ENCODE measurements at places on chromosomes 7 and 10. TPM values are rescaled to one million over a fixed set of nuclear protein-coding genes. Genes with fewer than 3 reads are reported as not detected.

DNA sequence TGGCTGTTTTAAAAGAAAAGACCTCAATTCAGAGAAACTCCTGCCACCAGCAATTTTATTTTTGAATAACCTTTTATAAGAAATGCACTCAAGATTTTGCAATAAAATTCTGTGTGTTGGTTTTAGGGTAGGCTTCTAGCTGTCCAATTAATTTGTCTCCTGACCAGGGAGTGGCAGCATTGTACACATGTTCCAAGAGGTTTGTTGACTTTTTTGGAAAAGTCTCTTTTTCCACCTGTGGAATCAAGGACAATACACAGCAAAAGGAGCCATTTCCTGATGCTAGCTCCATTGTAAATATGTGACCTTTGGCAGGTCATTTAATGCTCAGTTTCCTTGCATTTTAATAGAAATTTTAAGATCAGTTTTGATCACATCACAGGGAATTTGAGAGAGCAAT is 1.8 kb downstream of the GIMAP5 start:
- no peak for DNase-seq

DNA sequence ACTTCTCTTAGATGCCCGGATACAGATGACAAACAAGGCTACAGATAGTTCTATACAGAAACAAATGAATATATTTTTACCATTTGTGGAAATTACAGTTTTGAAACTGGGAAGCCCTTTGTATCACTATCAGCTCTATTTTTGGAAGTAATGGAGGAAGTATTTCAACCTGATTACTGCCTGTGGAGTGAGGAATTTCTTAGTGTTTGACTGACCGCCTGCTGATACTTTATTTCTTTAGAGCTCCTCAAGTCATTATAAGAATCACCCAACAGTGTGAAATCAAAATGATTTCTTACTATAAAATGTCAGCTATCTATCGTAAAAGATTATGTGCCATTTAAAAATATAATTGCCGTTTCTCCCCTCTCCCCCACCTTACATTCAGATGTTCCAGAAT is 290.9 kb downstream of the SDK1 start:
- DNase-seq: no peak

Gene BICC1
- total RNA-seq: 28.3 TPM

Gene TNPO3
- total RNA-seq: 59.0 TPM

Gene KIF20B
- 39.0 TPM for total RNA-seq

Gene NPY4R
- 0.10 TPM for total RNA-seq
